ENCODE measurements at places on chromosomes 5 and 9. TPM values are rescaled to one million over a fixed set of nuclear protein-coding genes. Genes with fewer than 3 reads are reported as not detected.

DNA sequence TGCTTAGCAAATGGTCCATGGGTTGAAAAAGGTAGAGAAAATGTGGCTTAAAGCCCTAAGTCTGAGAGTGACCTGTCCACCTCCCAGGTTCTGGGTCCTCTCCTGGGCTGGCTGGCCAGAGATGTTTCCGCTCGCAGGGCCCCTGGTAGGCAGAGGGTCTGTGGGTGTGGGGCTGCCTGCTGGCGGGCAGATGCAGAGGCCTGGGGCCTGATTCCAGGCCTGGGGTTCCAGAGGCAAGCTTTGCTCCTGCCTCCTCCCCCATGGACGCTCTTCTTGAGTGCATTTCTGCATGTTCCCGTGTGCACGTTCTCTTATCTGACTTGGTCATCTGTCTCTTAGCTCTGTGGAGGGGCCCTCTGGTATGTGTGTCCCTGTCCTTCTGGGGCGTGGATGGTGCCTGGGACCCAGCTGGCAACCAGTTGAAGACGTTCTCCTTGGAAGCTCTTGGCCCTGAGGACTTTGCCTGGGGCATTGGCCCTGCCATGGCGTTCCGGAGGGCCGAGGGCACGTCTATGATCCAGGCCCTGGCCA, 3.8 kb downstream of the MIGA2 start:
- DNase-seq, result no peak

DNA sequence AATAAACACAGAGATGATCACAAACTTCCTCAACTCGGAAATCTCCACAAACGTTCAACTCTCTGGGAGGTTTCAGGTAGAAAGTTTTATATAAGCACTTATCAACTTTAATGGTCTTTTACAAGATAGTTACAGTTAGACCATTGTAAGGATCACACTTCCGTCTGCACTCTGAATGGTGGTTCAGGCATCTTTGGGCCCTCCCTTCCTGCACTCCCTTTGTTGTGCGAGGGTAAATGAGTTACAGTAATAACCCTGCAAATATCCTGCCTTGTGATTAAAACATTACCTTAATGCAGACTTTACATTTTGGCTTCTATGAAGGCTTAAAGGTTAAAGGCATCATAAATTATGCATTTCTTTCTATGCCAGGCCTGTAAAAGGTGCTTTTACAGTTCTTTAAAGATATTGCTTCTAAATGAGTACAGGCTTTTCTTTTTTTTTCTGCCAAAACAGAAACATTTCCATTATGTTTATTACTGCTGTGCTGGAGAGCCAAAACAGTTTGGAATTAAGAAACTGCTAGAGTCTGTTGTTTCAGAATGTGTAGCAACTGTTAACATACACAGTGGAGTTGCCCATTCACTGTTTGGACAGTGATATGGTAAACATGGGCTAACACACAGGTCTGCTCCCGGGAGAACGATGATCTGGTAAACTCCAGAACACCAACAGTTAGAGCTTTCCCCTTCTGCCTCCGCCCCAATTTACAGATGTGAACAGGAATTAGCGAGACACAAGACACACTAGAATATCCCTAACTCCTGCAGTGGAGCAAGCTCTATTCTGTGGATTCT, 1.1 kb downstream of the PRUNE2 start:
- no peak for DNase-seq

DNA sequence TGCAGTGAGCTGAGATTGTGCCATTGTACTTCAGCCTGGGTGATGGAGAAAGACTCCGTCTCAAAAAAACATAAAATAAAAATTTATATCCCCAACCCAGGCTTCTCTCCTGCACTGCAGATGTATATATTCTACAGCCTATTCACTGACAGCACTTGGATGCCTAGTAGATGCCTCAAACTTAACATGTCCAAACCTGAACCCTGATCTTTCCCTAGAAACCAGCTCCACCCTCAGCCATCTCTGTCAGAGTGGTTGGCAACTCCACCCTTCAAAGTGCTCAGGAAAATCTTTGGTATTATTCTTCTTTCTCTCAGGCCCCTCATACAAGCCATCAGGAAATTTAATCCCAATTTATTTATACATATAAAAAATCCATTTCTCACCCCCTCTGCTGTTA, 36.9 kb upstream of the TXN start:
- no peak for DNase-seq

GRCh38 chr9:133463864-133464615, 4.3 kb downstream of the CACFD1 start:
- DNase-seq, result no peak

DNA sequence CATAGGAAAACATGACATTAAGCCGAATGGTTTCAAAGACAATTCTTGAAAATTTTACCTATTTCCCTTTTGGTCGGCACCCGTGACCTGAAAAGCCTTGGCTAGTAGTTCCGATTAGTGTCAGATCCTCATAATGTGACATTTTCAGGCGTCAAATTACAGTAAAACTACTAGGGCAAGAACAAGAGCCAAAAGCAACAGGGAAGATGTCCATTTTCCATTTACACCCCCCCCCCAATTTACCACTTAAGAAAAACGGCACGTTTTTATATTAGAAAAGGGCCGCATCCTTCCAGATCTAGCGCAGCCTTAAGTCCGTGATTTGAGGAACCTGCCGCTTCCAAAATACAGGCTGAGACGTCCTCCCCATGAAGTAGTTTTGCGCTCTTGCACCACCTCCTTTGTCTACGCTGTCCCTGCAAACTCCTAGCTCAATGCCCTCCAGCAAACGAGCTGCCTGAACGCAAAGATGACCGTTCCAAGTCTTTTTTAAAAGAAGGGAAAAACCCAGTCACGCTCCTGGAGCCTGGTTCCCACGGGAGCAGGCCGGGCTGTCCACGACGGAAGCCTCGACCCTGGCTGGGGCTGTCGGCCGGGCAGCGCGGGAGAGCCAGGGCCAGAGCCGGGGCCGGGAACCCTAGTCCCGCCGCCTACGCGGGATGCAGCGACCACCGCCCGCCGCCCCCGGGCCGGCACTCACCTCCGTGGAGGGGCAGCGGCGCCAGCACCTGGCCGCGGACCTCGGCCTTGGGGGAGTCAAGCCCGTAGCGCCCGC, 616 bp downstream of the RNF130 start:
- DNase-seq, result peak; percentile 53

DNA sequence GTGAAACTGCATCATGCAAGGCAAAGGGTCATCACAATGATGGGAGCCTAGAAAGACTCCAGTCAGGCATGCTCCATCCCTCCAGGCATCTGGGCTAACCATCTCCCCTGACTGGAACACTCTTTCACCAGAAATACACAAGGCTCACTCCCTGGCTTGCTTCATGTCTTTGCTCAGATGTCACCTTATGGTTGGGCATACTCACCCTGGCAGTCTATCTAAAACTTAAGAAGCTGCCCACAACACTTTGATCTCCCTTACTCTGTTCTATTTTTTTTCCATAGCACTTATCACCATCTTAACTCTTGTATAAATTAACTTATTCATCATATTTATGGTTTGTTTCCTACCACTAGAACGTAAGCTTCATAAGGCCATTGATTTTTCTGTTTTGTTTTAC, 90.0 kb downstream of the SPEF2 start:
- DNase-seq, result no peak

- no peak for DNase-seq
These were observed 148.8 kb downstream of the GADD45G start for GRCh38 chr9:89753472-89754055.

- no peak for DNase-seq
These were observed 7.3 kb downstream of the HABP4 start for GRCh38 chr9:96457266-96457665.

GRCh38 chr9:136799854-136800657, 3.9 kb downstream of the CCDC183 start:
- DNase-seq, result peak; percentile 58

DNA sequence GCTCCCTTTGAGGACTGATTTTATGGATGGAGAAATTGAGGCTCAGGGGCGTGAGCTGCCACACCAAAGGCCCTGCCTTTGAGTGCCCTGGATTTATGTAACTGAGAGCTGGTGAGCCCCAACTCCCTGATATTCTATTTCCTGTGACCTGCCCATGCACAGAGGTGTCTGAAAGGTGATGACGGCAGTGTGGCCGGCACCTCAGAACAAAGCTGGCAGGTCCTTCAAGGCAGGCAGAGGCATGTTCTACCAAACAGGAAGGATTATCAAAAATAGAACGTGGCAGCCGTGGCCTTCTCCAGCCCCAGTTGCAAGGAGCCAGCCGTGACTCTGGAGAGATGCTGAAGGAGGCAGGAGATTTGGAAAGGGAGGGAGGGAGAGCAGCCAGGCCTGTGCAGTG, 36.2 kb downstream of the INSYN2B start:
- no peak for DNase-seq

- no peak for DNase-seq
These were observed 45.6 kb upstream of the SLC30A5 start for GRCh38 chr5:69048230-69048629.

DNA sequence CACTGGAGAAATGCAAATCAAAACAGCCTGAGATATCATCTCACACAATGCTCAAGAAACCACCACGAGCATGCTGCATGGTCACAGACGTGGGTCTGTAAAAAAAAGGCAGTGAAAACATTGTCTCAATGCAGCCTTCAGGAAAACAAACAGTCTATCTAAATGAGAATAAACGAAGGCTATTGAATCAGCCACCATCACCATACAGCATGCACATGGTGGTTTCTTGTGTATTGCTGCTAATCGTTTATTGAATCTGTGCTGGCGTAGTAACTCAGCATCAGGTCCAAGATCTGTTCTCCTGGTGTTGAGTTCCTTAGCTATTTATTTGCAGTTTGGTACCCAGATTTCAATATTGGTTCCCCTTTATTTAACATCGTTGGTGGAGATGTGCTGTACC, 1115.0 kb downstream of the CDH18 start:
- no peak for DNase-seq

DNA sequence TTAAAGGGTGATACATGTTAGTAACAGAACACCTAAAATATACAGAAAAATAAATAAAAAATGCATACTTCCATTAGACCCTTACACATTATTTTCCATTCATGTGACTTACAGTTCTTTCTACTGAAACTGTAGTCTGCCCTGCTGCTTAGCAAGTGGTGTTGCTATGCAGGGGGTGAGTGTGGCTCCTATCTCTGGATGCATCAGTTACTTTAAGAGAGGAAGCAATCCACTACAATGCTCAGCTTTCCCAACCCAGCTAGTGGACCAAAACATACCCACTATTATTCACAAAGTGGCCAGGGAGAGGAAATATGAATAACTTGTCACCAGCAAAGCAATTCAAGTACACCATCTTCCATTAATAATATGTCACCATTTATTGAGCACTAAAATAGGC, 121.8 kb downstream of the DOCK2 start:
- peak; percentile 32 for DNase-seq

DNA sequence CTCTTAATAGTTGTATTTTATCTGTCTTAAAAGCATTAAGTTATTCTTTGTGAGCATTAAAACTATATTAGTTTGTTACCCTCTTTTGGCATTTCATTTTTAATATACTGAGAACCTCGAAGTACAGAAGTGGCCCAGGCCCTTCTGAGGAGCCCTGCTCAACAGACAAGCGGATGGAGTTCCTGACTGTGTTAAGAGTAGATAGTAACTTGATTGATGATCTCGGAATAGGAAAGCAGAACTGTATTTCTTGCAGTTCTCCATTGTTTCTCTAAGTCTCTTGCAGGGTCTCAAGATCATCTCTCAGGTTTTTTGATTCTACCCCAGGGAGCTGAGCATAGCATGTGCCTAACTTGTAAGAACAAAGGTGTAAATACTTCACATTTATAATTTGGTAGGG, 139.6 kb downstream of the SMARCA2 start:
- DNase-seq, result no peak

DNA sequence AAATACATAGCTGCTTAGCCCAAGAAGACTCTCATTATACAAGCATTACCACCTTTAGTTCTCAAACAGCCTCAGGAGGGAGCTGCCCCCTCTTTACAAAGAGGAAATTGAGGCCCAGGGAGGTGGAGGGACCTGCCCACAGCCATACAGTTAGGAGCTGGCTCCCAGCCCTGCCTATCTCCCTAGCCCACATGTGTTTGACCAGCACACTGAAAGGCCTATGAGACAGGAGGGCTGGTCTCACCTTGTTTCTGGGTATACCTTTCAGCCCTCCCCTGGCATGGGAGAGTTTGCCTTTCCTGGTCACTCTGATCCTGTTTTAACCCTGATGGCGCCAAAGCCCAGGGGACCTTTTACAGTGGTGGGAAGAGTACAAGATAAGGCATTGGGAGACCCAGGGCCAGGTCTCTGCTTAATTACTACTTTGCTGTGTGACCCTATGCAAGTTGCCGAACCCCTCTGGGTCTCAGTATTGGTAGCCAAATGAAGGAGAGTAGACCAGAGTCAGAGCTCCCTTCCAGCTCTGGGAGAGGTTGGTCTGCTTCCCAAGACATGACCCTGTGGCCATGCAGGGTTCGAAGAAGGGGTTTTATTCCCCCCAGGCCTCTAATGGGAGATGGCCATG, 60.9 kb upstream of the RPL26L1 start:
- no peak for DNase-seq

DNA sequence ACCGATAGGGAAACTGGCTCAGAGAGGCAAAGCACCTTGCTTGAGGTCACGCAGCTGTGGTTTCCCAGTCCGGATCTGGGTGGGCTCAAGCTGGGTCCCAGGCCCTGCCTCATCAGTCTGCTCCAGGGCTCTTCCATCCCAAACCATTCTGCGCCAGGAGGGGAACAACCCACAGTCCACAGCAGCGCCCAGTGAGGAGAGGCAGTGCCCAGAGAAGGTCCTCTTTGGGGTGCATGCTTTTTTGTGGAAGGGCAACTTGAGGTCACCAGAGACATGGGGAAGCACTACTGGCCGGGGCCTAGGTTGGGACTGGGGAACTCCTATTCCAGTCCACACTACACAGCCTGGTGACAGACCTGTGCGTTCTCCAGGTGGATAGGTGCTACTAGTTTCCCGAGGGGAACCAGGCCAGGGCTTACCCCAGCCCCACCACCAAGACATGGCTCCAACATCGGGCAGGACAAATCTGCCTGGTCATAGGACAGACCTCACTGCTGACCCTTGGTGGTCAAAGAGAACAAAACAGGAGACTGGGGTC, 62.5 kb upstream of the RNF130 start:
- DNase-seq, result no peak

- no peak for DNase-seq
These were observed 104.2 kb downstream of the MELK start for GRCh38 chr9:36676778-36677485.

- DNase-seq, result no peak
These were observed 93.5 kb downstream of the DAP start for GRCh38 chr5:10667431-10668057.

- DNase-seq, result no peak
These were observed 52.1 kb downstream of the IL31RA start for GRCh38 chr5:55903121-55903701.

Gene POU5F2
- 0.17 TPM for total RNA-seq

Gene ORM1
- not detected for total RNA-seq

Gene GGTA1
- total RNA-seq, result not detected

Gene ARRDC1
- total RNA-seq, result 58.6 TPM

Gene MIGA2
- 18.4 TPM for total RNA-seq

Gene LAMC3
- total RNA-seq, result not detected

Gene FGF18
- total RNA-seq, result 0.35 TPM

Gene MARCHF11
- total RNA-seq, result not detected

Gene CDC20B
- total RNA-seq, result not detected

Gene LCN2
- total RNA-seq, result 38.2 TPM

Gene IFNA13
- not detected for total RNA-seq
